ENCODE measurements at places on chromosomes 1 and 21.

DNA sequence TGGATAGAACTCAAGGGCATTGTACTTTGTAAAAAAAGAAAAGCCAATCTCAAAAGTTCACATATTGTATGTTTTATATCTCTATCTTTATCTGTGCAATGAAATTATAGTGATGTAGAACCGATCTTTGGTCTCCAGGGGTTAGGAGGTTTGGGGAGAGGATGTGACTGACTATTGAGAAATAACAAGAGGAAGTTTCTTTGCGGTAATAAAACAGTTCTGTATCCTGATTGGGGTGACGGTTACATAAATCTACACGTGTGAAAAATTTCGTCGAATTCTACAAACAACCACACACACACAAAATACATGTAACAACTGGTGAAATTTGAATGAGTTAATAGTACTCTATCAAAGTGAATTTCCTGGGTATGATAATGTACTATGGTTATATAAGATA, 10.6 kb upstream of the OR2T33 start:
- no peak for DNase-seq

GRCh38 chr21:28018741-28019669, 973.7 kb downstream of the LTN1 start:
- DNase-seq = no peak

DNA sequence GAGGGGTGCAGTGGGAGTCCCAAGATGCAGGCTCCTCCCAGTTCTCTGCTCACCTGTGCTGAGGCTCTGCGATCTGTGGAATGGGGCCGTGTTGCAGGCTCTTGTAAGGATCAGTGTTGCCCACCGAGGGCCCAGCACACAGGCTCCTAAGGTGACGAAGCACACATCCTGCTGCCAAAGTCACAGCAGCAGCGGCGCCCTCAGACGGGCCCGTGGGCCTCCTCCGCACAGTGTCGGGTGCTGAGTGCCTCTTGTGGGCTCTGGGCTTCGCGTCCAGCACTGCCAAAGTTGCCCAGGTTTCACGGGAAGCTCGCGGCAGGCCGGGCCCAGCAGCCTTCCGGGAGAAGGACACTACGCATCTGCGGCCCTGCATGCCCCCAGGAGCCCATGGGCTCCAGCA, 72.1 kb upstream of the ABCG1 start:
- no peak for DNase-seq

GRCh38 chr1:36115200-36115669, 9.8 kb downstream of the COL8A2 start:
- no peak for DNase-seq

DNA sequence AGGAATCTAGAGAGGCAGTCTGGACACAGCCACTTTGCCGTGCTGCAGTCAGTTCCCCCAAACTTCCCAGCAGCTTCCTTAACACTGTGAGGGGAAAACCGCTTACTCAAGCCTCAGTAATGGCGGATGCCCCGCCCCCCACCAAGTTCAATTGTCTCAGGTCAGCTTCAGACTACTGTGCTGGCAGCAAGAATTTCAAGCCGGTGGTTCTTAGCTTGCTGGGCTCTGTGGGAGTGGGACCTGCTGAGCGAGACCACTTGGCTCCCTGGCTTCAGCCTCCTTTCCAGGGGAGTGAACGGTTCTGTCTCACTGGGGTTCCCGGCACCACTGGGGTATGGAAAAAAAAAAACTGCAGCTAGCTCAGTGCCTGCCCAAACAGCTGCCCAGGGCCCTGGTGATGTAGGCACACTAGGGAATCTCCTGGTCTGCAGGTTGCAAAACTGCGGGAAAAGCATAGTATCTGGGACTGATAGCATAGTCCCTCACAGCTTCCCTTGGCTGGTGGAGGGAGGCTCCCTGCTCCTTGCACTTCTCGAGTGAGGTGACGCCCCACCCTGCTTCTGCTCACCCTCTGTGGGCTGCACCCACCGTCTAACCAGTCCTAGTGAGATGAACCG, 23.7 kb upstream of the HFM1 start:
- DNase-seq = no peak

Data from HEK293T (cell line).